Calu3 (cell line): ENCODE measurements at places on chromosomes 6 and 20.

- DNase-seq, result no peak
These were observed 350.5 kb downstream of the ZFAND3 start for GRCh38 chr6:38169977-38170526.

DNA sequence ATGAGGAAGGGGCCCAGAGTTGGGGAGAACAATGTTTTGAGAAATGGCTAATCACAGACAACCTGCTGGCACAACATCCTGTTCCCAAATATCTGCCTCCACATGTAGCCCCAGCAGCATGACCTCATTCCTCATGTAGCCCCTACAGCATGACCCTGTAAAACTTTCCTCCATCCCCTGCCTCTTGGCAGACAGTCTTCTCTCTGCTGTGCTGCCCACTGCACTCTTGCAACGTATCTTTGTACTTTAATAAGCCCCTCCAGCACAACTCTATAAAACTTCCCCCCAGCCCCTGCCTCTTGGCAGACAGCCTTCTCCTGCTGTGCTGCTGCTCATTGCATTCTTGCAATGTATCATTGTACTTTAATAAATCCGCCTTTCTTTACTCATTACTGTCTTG, 278.8 kb downstream of the HDGFL1 start:
- no peak for DNase-seq

GRCh38 chr6:142693441-142693840, 251.5 kb downstream of the HIVEP2 start:
- no peak for DNase-seq

DNA sequence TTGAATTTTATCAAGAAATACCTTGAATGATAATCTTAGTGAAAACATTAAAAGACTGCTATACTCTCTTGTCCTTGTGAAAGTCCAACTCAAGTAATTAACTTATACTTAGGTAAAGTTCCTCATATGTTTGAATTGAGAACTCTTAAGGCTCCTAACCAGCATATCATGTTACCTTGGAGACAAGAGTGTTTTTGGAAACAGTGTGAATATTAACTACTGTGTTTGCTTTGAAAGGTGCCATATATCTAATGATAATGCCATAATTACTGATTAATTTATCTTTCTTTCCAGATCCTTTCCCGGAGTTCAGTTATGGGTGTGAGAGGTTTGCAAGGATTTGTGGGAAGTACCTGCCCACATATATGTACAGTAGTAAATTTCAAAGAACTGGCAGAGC, 10.5 kb downstream of the FAM120B start:
- DNase-seq, result no peak

DNA sequence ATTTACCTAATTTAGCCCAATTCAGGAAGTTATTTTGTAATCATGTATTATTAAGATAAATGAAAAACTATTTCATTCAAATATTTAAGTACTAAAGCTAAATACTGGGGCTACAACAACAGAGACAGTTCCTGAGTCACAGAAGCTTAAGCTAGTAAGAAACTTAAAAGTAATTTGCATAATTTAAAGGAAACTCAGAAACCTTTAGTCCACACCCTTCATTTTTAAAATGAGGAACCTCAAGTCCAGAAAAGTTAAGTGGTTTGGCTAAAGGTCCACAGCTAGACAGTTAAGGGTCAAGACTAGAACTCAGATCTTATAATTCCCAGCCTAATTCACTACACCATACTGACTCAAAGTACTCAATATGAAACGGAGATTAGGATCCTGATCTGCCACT, 7.2 kb downstream of the LMBRD1 start:
- no peak for DNase-seq

DNA sequence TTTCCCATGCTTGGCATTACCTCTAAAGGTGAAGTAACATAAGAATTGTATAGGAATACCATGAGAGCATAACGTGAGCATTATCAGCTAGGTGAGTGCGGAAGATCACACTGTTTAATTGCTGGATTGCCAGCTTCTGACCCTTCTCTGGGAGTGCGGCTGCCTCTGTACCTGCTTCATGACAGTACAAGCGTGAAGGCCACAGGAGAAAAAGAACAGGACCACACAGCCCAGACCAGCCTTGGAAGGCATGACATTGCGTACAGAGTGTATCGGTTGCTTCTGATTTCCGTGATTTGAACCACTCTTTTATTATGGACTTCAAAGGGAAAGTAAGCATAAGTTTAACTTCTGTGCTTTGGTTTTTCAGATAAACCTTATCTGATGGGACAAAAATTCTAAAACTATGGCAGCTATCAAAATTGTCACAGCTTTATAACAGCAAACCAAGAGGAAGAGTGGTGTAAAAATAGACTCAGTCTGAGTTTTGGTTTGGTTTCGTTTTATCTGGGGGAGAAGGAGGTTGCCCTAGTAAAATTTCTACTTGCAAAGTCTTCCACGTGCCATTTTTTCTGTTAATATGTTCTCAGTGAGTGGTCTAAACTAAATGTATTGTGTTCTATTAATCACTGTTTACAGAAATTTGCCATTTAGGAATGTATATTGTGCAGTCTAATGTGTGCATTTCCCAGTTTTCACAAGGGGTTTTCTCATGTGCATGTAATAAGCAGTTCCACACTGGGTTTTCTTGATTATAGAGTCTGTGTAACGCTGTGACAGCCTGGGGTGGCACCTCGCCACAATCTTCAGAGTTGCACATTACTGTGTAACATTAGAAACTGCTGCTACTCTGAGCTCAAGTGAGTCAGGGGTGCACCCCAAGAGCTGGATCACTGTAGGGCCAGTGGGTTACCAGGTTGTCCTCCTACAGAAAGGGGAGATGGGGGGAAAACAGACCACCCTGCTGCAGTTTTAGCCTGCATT, 97.3 kb downstream of the RPP40 start:
- DNase-seq, result no peak

- DNase-seq, result no peak
These were observed 81.9 kb downstream of the LYRM4 start for GRCh38 chr6:5178806-5179205.

DNA sequence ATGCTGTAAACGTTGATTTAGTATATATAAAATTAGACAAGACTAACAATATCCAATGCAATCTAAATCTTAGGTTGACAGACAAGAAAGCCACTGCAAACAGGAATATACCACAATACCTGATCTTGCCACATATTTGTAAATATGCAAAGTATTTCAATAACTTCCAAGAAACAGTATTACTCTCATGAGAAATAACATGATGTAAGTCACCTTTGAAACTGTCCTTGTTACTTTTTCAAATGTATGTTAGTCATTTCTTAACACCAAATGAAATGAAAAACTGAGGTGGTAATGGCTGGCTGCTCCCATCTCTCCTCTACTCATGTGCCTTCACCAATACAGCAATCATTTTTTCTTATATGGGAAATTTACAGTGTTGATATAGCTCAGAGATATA, 118.7 kb downstream of the ATG5 start:
- no peak for DNase-seq

DNA sequence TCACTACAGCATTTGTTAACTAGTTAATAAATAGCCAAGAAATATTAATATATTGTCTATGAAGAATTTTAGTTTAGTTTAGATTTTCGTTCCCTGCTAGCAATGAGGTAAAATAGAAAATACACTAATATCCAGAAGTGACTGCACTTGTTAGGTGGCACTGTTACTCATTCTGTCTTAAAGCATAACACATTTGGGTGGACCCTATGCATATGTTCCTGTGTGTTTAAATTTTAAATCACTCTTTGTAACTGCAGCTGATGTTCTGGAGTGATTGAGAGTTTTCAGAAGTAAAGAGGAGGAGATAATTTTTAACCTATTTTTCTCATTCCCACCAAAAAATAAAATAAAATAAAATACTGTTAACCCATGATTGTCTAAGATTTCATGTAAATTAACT, 73.9 kb upstream of the SOX4 start:
- DNase-seq, result no peak

- peak; percentile 91 for DNase-seq
These were observed 3.9 kb downstream of the SDC4 start for GRCh38 chr20:45344168-45344860.

- no peak for DNase-seq
These were observed 21.9 kb downstream of the SNPH start for GRCh38 chr20:1287787-1288569.

- no peak for DNase-seq
These were observed 122.8 kb downstream of the ALDH8A1 start for GRCh38 chr6:134826889-134827737.

- DNase-seq, result no peak
These were observed 38.7 kb downstream of the GTF2H5 start for GRCh38 chr6:158206740-158207421.

DNA sequence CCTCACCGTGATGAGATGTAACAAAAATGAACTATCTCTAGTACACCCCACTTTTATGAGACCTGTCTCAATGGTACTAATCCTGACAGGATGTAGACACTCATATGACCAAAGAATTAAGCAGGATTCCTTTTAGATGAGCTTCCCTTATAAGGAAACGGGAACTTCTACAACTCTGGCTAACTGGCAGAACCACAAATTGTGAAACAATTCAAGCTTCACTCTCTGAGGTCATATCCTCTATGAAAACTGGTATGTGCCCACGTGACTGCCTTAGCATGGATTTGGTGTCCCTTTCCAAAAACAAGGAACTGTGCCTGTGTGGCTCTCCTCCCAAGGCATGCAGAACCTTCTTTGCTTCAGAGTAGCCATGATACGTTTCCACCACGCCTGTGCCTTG, 14.1 kb upstream of the CPNE5 start:
- DNase-seq, result no peak

DNA sequence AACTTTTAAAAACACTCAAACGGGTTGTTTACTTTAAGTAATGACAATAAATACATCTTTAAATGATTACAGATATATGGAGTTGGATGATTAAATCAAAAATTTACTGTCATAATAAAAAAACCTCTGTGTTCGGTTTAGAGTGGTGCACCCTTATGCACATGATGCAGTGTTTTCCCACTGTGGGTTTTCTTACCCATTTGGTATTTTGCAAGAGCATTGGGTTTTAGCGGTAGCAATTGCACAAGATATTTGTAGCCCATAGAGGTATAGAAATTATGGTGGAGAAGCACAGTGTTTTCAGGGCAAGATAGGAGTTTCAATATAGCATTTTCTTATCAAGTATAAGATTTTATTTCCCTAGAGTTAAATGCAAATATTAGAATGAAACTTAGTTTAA, 410.8 kb upstream of the PLCB4 start:
- no peak for DNase-seq

GRCh38 chr6:149480502-149481280, 4.1 kb downstream of the ZC3H12D start:
- no peak for DNase-seq

DNA sequence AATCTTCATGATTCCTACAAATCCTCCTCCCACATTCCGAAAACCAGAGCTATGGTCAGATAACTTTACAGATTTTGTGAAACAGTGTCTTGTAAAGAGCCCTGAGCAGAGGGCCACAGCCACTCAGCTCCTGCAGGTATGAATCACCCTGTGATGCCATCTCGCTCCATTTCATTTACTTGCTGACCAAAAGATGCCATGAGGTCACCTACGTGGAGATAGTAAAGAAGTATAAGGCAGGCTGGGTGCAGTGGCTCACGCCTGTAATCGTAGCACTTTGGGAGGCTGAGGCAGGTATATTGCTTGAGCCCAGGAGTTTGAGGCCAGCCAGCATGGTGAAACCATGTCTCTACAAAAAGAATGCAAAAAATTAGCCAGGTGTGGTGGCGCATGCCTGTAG, 30.9 kb downstream of the STK4 start:
- no peak for DNase-seq

DNA sequence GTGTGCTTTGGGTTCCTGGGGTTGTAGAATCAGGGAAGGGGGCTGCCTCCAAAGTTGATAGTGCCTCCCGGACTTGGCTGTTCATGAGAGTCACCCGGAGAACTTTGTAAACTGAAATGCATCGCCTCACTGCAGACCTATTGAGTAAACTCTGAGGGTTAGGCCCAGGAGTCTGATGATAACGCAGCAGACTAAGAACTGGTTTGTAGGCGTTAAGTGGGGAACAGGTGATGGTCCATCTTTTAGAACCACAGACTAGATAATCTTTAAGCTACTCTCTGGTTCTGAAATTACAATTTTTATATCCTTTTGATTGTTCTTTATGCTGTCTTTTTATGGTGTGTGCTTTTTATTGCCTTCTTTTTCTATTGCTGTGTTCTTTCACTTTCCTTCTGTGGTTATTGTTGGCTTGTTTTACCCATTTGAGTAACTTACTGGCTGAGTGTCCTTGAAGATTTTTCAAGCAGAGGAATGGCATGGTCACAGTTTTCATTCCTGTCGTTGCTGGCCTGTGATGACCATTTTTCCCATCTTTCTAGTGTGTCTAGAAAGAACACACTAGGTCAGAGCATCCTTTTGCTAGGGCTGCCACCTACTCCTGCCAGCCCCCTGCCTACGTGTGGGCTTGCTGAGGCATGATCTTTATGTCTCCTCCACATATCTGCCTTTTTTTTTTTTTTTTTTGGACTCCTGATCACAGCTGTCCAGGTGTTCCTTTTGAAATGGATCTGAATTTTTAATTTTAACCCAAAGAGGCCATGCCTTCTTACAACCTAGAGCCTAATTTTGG, 30.9 kb downstream of the LRRC1 start:
- no peak for DNase-seq

GRCh38 chr6:151276112-151276740, 36.5 kb downstream of the AKAP12 start:
- DNase-seq, result no peak

DNA sequence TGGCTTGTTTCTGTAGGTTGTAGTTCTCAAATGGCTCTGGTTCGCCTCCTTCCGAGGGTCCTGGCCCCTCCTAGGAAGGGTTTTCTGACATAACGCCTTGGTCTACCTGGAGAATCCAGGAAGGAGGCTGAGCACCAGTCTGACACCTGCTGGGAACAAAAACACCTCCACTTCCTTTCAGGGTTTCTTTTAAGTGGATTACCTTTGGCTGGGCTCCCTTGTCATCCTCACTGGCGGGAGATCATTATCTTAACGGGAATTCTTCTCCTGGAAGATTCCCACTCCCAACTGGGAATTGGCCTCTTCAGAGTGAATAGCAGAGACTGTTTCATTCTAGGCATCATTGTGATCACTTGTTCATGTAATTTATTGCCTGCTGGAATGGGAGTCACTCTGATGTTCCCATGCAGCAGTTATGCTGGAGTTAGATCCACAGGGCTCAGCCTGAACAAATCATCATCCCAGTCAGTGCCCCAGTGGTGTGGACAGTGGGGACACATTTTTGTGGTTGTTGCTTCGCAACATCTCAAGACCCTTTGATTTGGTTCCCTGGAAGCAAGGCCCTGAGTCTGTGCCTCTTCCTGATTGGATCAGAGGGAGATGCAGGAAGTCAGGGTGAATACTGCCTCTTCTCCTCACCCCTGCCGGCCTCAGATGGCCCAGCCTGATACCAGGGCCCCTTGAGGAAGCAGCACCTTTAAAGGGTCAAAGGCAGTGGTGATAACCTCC, 49.1 kb downstream of the LYRM2 start:
- DNase-seq, result no peak

- DNase-seq, result no peak
These were observed 183.4 kb downstream of the ADGRG6 start for GRCh38 chr6:142485256-142485655.

DNA sequence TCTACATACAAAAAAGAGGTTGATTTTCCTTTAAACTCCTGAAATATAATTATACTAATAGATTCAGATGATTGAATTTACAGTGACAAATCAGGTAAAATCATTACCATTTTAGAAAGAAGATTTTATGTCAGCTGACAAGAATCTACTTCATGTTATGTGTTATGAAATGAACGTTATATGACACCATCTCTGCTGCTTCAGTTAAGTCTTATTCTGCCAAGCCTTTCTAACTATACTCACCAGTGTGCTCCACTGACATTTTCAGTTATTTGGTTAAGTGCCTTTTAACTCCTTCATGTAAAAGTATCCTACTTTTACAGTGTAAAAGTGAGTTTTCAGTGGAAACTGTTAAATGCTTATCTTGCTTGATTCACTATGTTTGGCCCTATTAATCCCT, 80.4 kb downstream of the RWDD2A start:
- DNase-seq, result no peak
